ENCODE measurements at places on chromosomes 4 and X.

- no peak for DNase-seq
These were observed 364.2 kb downstream of the ADAM29 start for GRCh38 chr4:175282407-175282806.

DNA sequence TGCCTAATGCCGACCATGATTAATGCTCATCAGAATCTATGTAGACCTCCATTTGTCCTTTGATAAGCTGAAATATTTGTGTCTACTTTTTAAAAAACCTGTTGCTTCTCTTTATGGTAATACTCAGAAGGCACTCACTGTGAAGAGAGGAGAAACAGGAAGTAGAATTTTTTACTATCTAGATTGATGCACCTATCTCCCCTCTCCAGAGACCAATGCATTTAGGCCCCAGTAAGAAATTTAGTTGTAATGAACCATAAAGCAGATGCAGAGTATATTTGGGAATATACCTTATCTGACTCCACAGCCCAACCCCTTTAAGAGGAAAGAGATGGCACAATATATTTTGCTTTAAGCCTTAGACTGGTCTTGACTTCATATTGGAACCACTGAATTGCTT, 11.1 kb downstream of the TBL1X start:
- DNase-seq = no peak

DNA sequence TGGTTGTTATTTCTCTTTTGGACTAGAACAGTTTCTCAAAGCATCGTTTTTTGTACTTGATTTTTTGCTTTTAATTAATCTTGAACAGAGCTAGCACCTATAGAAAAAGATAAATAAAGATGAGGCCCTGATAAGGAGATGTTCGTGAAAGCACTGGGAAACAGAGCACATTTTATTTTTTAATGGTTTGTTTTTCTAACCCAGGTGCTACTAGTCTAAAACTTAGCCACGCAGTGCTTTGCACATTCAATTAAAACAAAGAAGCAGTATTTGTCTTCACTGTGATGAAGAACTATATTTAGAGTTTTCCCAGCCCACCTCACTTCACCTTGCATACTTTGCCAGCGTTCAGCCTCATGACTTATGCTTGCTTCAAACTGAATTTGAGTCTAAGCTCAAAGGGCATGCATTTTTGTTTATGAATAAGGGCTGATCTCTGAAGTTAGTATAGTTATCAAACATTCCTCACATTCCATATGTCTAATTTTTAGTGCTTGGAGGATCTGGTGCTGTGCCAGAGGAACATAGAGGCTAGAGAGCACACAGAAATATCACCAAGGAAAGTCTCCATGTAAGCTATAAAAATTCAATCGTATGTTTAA, 76.7 kb downstream of the WWC2 start:
- DNase-seq = no peak

DNA sequence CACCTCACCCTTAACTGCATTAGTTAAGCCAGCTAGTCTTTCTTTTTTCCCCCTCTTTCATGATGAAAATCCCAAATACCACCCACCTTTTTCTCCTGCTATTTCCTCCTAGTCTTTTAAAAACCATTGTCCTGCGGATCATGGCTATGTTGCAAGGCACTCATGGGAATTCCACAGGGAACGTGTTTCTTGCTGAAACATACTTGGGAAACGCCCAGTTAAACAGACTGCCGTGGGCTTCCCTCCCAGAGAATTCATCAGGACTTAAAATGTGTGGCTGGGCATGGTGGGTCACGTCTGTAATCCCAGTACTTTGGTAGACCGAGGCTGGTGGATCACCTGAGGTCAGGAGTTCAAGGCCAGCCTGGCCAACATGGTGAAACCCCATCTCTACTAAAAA, 32.2 kb downstream of the XG start:
- DNase-seq = no peak

DNA sequence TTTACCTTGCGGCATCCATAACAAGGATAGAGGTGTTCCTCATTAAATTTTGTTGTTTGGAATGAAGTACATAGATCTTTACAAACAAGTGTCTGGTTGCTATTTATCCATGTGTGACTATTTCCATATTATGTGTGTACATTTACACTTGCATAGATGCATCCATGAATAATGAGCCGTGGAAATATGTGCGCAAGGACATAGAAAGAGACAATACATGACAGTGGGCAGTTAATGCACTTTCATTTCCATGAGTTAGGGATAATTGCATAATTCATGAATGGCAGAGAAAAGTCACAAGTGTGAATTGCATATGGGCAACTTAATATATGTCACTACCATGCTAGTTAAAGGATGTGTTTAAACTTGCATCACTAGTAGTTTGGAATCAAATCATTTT, 338.2 kb upstream of the PITX2 start:
- DNase-seq = no peak

DNA sequence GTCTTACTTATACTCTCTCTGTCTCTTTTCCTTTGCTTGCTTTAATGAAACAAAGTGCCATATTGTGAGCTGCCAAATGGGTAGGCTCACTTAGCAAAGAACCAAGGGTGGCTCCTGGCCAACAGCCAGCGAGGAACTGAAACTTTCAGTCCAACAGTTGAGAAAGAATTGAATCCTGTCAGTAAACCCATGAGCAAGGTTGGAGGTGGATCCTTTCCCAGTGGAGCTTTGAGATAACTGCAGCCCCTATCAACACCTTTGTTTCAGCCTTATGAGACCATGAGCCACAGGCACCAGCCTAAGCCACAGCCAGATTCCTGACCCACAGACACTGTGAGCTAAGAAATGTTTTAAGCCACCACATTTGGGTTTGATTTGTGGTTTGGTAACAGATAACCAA, 362.2 kb downstream of the PDGFC start:
- DNase-seq = no peak

DNA sequence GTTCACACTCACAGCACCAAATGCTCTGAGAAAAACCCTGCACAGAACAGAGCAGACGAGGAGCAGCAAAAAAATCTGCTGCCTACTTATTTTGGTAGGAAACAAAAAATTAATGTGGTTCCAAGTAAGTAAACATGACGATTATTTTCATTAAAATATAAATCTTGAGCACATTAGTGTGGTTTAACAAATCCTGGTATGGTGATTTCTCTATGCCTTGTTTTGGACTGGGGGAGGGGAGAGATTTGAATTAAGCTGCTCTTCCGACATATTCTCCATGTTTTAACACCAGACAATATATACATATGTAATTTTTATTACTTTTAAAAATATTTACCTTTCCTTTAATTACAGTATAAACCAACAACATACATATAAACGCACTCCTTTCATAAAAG, 1.8 kb downstream of the CAMK2D start:
- DNase-seq = no peak

- no peak for DNase-seq
These were observed 32.9 kb upstream of the PDGFC start for GRCh38 chr4:157004279-157005161.

DNA sequence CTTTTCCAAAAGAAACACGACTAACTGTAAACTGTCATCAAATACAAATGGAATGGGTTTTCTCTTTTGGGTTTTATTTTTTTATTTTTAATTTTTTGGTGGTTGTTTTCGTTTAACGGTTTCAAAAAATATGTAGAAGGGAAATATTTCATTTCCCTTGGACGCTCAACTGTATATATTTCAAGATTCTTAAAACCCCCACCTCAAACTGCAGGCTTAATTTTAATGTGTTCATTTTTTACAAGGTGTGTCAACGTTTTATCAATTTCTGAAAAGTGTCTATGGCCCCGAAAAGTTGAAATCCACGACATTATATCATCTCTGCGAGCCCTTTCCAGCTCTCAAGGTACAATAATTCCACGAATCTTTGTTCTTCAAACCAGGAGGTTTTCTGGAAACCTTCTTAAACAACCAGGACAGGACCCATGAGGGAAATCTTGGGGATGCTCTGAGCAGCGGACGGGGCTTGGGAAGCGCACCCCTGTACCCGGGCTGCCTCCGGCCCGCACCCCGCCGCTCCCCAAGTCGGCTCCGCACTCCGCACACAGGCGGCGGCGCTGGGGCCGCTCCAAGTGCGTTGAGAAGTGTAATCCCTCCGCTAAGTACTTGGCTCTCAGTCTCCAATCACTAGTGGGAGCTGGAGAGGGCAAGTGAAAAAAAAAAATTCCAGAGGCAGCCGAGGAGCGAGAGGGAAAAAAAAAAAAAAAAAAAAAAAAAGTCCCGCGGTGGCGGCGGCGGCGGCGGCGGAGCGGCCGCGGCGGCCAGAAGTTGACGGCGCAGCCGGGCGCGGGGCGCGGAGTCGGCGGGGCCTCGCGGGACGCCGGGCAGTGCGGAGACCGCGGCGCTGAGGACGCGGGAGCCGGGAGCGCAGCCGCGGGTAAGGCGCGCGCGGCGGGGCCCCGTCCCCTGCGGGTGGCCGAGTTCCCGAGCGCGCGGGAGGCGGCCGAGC, at the start of gene BMPR1B:
Gene BMPR1B, plus strand, starts transcription at position 764 of the 949 bp plus-strand sequence. CDS start 346,470 bp downstream, outside the sequence.
- no peak for DNase-seq

GRCh38 chrX:6004529-6004928, 224.1 kb downstream of the NLGN4X start:
- DNase-seq = no peak

- no peak for DNase-seq
These were observed 37.9 kb upstream of the NAP1L5 start for GRCh38 chr4:88735564-88735963.

GRCh38 chr4:13118633-13119032, 365.5 kb downstream of the RAB28 start:
- DNase-seq = no peak

DNA sequence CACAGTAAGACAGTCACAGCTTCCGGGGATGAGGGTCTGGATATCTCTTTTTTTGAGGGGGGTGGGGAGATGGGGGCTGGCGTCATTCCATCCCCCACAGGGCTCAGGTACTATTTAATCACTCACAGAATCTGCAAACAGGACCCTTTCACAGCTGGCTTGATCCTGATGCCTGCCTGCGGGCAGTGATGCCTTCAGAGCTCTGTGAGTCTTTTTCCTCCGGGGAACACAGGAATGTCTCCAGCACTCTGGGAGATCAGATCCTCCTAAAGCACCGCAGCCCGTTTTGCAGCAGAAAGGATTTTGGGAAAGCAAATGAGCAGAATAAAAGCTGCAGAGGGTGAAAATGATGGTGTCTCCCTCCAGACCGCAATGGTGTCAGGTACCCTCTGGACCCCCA, 13.2 kb upstream of the SHOX start:
- no peak for DNase-seq

DNA sequence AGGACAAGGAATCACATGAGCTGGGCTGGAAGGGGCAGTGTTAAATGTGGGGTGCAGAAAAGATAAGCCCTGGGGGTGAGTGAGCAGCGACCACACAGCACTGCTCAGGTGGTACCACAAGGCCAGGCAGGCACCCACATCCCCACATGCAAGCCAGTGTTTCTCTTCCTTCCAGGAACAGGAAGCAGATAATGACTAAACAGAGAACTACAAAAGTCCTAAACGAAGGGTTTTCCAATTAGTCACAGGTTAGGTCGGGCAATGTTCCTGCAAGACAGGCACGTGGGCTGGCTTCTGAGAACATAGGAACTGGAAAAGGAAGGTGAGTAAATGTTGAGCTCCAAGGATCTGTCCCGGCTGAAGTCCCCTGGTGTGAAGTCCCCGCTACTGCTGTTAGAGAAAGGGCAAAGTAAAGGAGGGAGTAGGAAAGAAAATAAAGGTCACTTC, 19.5 kb downstream of the RELL1 start:
- DNase-seq = no peak

DNA sequence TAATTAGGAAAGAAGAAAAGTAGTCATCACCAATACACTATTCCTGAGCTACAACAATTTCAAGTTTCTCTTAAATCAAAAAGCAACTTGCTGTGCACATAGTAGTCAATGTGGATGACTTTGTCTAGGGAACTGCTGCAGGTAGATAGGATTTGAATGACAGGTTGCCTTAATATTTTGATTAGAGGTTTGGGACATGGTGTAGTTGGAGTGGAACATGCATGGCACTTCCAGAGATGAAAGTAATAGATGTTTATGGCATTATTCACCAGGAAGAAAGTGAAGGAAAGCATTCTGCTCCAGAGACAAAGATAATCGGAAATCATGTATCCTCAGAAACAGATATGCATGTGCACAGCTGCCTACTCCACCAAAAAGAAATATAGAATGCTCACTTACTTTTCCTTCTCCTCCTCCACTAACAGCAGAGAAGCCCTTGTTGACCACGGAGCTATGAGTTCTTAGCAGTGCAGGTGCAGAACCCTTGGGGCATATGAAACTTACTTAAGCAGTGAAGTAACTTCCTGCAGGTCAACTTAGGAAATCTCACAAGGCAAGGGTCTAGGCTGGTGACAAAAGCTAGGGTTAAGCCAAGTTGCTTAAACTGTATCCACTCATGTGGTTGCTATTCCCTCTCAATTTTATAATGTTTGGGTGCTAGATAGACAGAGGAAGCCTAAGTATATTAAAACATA, 390.8 kb downstream of the HNRNPD start:
- no peak for DNase-seq

GRCh38 chr4:76615999-76616398, 181.0 kb downstream of the SHROOM3 start:
- no peak for DNase-seq

DNA sequence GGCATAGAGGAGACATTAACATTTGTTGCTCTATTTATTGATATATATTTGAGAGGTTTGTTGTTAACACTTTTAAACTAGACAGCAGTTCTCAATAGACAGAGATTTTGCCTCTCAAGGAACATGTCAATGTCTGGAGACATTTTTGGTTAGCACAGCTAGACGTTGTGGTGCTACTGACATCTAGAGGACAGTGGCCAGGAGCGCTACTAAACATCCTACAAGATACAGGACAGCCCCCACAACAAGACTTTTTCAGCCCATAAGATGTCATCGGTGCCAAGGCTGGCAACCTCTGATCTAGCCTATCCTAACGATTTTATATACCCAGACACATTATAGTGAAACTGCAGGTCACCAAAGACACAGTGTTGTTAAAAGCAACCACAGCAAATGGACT, 18.4 kb upstream of the CTSO start:
- DNase-seq = no peak

DNA sequence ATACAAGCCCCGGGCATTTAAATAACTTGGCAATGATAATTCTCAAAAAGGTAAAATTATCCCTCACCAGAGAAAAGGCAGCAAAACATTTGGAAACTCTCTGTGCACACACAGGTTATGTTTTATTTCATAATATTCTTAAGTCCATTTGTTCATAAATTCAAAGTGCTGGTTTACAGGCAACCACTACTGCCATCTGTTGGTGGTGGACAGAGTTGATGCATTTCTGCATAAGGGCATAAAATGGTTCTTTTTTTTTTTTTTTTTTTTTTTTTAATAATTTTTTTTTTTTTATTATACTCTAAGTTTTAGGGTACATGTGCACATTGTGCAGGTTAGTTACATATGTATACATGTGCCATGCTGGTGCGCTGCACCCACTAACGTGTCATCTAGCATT, 31.5 kb upstream of the IL21 start:
- peak; percentile 18 for DNase-seq

DNA sequence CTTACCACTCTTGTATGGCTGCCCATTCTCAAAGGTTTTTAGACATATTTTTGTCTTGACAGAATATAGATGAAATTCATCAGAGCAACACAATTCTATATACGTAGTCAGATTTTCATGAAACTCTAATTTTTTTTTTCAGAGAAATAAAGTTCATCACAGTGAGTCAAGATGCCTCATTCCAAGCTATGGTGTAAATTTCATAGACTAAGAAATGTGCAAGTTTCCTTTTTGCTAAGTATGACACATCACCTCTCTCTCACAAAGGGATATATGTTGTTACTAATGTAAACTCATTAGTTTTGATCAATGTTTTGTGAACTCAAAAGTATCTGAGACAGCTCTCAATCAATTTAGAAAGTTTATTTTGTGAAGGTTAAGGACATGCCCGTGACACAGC, 60.4 kb upstream of the ATXN3L start:
- DNase-seq = no peak

Measured in stimulated activated CD4-positive, alpha-beta T cell treated with anti-CD3 and anti-CD28 coated beads, TNF-alpha, amount 100 ng/mL, for 4 hours (primary cell).